Stimulated activated CD8-positive, alpha-beta memory T cell treated with anti-CD3 and anti-CD28 coated beads, Interleukin-15, amount 100 ng/mL, for 24 hours (primary cell): ENCODE measurements at places on chromosomes 11 and 22.

DNA sequence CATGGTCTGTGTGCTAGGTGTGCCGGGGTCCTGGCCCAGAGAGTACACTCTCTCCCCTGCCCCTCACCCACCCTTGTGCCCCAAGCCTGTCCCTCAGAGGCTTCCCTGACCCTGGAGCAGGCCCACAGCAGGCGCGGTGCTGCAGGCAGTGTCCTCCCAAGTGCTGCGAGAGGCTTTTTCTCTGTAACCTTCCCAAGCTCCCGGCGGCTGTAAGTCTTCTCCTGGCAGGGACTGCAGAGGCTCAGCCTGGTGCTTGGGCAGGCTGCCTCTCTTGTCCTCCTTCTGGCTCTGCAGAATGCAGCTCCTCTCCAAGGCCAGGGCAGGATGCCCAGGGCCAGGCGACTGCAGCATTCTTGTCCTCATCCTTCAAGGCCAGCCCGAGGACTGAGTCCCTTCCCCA is 15.9 kb downstream of the RFPL1 start:
- DNase-seq = no peak

DNA sequence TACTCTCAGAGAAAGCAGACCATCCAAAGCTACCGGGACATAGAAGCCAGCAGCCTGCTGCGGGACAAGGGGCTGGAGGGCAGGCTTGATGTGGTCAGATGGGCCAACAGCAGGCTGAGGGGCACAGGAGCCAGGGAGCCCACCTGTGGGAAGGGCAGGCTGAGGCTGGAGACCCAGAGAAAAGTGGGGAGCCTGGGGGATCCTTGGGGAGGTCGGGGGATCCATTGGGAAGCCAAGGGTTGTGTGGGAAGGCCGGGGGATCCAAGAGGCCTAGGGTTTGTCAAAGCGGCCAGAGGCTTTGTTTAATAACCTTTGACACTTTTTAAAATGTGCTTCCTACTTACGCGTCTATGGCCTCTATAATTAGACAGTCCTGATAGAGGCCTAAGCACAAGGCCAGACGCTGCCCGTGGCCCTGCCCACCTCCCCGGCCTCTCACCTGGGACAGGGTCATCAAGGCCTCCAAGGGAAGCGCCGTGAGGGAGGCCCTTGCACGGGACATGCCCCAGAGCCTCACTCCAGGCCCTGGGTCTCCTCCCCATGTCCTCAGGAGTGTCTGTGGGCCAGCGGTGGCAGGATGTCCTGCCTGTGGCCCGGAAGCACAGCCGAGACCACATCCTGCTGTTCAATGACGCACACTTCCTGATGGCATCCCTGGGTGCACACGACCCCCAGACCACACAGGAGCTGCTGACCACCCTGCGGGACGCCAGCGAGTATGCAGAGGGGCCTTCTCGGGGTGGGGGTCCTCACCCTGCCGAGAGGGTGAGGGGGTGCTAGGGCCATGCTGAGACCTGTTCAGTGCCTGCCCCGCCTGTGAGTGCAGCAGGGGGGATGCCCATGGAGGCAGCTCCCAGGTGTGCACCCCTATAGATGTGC is 8.6 kb upstream of the GTSE1 start:
- no peak for DNase-seq

DNA sequence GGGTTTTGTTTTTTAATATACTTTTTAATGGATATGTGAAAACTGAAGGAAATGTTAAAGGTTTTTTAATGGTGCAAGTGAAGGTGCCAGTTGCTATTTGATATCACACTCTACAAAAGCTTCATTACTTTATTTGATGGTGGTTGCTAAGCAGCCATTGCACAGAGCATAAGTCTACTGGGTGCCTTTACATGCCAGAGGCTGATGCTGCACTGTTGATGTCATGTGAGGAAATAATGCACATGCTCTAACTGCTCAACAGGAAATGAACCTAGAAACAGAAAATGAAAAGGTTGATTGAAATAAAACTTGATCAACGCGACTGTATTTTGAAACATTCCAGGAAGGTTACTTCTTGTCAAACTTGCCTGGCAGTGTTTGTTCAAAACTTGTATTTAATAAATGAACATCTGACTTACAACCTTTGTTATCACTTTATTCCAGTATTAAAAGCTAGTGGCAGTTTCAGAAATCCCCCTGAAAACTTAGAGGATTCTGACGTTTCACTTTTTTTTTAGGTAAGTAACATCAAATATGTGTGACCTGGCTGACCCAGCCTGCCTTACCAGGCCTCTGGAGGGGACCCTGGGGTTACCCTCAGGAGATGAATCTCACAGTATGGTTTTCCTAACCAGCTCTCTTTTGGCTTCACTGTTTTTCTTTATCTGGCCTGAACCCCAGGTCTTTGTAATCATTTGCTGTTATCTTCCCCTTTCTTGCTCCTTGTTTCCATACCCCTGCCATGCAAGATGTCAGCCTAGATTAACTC is 2.4 kb upstream of the ATP5MG start:
- DNase-seq = no peak

DNA sequence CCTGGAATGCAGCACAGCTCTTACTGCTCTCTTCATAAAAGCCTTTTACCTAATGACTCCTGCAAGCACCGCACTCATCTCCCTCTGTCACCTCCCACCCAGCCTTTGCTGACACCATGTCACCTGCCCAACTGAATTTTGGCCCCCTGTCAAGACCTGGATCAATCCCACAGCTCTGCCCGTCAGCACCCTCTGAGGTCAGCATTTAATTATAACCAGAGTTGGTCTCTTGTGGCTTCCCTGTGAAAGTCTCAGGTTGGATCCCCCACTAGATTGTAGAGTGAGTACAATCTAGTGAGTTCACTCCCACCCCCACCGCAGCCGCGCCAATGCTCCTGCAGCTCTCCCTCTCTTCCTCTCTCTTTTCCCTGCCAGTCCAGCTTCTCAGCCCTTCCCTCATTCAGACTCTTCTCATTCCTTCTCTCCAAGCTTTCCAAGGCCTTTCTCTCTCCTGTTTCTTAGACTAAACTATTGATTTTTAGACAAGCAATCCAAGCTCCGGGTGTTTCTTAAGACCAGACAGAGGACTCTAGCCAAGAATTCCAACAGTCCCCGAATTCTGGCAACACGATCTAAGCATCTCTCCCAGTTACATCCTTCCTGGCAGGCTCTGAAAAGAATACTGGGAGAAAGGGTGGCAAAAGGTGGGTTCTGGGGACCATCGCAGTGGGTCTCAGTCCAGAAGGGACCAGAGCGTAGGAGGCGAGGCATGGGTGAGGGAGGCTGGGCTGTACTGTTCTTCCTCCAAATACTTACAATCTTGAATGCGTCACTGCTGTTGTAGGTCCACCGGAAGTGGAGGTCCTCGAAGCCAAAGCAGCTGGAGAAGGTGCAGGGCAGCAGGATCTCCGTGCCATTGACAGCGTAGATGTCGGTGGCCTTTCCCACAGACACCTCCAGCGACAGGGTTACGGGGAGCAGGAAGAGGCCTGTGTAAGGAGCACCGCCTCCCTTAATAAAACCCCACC is 8.0 kb downstream of the SCN4B start:
- no peak for DNase-seq

GRCh38 chr11:27204529-27204928 is 158.5 kb downstream of the CCDC34 start:
- DNase-seq = no peak

DNA sequence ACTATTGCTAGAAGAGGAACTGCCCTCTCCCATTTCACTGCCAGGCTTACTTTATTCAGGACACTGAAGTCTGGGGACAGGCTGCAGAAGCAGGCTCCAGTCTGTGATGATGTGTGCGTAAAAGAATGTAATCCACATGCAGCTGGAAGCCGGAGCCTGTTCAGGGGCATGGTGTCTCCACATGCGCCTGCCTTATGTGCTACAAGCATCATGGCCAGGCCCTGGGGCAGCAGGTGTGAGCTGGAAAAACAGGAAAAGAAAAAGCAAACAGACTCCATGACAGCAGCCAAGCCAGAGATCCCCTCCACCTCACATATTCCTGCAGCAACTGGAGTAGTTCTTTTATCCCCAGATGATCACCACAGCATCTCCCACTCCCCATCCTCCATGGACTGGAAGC is 33.4 kb downstream of the ARFGAP2 start:
- DNase-seq = no peak

DNA sequence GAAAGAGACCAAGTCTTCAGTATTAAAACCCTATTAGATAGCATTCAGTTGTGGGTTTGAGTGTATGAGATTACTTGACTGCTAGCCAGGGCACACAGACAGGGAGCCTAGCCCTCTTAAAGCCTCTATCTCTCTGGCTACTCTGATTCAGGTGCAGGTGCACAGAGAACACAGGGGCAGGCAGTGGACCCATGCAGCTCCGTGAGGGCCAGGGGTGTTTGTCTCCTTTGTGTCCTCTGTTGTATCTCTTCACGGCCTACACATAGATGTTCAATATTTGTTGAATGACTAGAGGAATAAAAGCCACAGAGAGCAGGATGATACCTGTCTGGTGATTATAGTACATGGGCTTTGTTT is 21.5 kb upstream of the AIFM3 start:
- DNase-seq = no peak

GRCh38 chr11:83035070-83035854 is 36.4 kb downstream of the RAB30 start:
- no peak for DNase-seq

- no peak for DNase-seq
Measured at GRCh38 chr22:49950396-49950994, 10.1 kb upstream of the PIM3 start.

GRCh38 chr11:14499178-14499559 is 442 bp downstream of the COPB1 start:
- DNase-seq = no peak

GRCh38 chr11:57336111-57336666 is 497 bp upstream of the SSRP1 start:
- no peak for DNase-seq

- DNase-seq = no peak
Measured at GRCh38 chr11:123378096-123378495, 52.0 kb upstream of the GRAMD1B start.

- DNase-seq = no peak
Measured at GRCh38 chr11:83951521-83951920, 665.4 kb upstream of the CCDC90B start.

DNA sequence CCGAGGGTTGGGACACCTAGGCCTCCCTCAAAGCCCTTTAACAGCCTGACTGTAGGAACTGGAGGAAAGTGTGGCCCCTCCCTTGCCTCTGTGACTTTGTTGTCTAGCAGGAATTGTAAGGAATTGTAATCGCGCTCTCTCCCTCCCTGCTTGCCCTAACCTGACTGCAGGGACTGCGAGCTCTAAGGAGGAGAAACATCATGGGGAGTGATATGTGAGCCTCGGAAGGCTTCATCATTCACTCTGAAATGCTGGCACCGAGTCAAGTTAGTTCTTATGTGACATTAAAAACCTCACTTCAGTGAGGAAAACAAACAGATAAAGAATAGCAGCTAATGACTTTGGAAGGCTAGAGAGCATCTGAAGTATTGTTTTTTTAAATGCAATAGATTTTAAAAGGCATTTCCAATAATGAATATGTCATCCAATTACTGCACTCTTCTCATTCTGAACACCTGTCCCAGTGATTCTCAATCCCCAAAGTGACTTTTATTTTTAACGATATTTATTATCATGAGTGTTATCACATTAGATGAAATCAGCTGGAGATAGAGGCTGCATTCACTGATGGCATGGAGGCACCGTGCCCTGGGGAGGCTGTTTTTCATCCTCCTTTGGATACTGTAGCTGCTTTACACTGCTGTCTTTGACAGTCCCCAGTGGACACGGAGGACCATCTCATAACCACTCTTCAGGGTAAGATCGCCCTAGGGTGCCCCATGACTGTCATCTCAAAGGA is 58.5 kb upstream of the NTM start:
- DNase-seq = no peak

DNA sequence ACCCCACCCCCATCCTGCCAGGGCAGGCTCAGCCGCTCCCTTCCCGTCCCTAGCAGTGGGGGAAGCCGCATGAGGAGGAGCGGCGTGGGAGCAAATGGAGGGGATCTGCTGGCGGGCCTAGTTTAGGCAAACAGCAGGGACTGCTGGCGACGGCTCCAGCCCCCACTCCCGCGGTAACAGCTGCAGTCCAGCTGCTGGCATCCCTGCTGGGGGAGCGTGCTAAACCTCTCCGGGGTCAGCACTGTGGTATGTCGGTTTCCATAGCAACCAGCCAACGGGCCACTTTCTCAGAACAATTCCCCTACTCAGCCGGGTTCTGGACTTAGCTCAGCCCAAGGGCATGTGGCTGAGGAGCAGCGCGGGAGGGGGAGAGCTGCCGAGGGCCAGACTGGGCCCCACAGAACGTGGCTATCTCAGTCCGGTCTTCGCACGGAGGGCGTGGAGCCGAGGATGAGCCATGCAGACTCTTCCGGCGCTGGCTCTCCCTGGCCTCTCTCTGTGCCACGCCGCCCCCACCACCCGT is 98.8 kb downstream of the PKNOX2 start:
- DNase-seq = no peak

DNA sequence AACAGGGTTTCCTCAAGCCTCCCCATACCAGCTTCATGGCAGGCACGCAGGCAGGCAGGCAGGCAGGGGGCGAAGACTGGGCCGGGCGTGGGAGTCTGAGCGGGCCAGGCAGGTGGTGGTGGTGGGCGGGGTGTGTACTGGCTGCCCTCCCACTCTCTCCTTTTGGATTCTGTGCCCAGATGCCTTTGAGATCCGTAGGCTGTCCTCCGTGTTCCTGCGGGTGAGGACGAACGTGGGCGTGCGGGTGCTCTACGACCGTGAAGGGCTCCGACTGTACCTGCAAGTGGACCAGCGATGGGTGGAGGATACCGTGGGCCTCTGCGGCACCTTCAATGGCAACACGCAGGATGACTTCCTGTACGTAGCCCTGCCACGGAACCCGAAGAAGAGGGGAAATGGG is 23.0 kb downstream of the OTOG start:
- DNase-seq = no peak

- DNase-seq = no peak
Measured at GRCh38 chr11:12802418-12803085, 128.3 kb downstream of the TEAD1 start.

DNA sequence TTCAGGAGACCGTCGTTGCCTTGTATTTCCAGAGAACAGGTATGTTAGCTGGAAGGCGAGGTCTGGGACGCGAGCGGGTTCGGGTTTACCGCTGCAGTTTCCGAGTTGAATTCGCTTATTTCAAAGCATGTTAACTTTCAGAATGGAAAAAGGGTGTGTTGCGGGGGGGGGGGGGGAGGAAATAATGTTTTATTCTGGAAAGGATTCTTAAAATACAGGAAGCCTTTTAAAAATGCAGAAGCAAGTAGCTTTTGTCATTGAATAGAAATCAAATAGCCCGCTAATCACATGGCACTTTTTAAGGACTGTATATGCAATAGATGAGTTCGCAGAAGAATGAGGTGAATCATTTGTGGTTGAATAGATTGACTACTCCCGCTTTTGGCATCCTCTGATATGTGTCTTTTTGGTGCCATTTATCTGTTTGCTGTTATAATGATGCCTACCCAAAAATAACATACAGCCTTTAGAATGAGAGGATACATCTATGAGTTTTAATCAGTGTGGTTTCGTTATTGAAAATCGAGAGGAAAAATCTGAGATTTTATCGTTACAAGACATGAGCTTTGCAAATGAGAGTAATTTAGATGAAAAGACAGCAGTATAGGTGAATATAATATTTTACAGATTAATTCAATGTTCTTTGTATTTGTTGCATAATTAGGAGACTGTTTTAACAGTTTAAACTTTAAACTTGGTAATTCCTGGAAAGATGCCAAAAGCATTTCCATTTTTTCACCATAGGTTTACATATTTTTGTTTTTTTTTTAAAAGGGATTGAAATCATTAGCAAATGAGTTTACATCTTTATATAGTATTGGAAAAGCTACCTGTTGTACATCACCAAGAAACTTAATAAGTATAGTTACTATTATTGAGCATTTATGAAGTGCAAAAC is 1.7 kb downstream of the PDE3B start:
- no peak for DNase-seq
